ENCODE measurements at places on chromosomes 5 and 9.

GRCh38 chr9:126228781-126229444 lies 97.7 kb upstream of the MVB12B start:
- DNase-seq: peak; percentile 85

- no peak for DNase-seq
These were observed 36.5 kb downstream of the FOXI1 start for GRCh38 chr5:170142196-170142595.

- no peak for DNase-seq
These were observed 22.0 kb downstream of the CCNH start for GRCh38 chr5:87390576-87391199.

GRCh38 chr5:88193896-88194295 lies 74.7 kb downstream of the TMEM161B start:
- peak; percentile 4 for DNase-seq

- DNase-seq: no peak
These were observed 8.8 kb downstream of the FAM13B start for GRCh38 chr5:138024117-138024516.

- DNase-seq: no peak
These were observed 37.5 kb downstream of the NUP214 start for GRCh38 chr9:131162886-131163285.

DNA sequence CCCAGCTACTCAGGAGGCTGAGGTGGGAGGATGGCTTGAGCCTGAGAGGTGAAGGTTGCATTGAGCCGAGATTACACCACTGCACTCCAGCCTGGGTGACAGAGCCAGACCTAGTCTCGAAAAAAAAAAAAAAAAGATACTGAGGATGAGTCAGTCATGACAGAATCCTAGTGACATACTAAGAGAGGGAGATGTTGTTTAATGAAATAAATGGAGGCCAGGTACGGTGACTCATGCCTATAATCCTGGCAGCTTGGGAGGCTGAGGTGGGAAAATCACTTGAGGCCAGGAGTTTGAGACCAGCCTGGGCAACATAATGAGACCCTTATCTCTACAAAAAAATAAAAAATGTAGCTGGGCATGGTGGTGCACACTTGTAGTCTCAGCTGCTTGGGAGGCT lies 107.2 kb downstream of the ZFAND5 start:
- DNase-seq: no peak

DNA sequence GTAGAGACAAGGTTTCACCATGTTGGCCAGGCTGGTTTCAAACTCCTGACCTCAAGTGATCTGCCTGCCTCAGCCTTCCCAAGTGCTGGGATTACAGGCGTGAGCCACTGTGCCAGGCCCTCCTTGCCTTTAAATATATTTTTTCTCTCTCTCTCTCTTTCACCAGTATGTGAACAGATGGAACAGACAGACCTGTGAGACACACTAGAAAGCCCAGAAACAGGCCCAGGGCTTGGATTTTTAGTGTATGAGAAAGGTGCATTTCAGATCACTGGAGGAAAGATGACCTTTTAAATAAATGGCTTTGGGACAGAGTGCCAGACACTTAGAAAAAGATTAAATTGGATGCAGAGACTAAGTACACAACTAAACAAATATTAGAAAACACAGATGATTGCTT lies 3.1 kb downstream of the RASGEF1C start:
- DNase-seq: no peak

DNA sequence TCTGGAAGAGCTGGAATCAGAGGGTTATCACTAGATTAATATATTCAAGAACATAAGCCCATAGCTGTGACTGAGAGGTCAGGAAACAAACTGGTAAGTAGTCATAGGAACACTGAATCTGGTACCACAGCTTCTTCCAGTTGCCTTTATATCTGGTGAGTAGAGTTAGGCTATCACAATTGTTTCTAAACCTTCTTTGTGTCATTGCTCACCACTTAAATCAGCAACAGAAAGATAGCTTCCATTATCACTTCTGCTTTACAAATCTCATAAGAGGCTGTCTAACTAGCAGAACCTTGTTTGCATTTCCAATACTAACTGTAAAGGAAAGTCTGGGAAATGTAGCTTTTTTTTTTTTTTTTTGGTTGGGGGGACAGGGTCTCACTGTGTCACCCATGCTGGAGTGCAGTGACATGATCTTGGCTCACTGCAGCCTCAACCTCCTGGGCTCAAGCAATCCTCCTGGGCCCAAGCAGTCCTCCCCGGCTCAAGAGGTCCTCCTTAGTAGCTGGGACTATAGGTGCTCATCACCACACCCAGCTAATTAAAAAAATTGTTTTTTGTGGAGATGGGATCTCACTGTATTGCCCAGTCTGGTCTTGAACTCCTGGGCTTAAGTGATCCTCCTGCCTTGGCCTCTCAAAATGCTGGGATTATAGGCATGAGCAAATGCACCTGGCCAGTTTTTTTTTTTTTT lies 22.0 kb downstream of the CDC42SE2 start:
- DNase-seq: no peak

- DNase-seq: no peak
These were observed 56.1 kb downstream of the MTREX start for GRCh38 chr5:55363856-55364255.

- peak; percentile 5 for DNase-seq
These were observed 174.3 kb downstream of the SYK start for GRCh38 chr9:90975781-90976538.

GRCh38 chr9:134834217-134834956 lies 46.2 kb upstream of the FCN2 start:
- DNase-seq: no peak

- peak; percentile 53 for DNase-seq
These were observed 2.5 kb upstream of the WHRN start for GRCh38 chr9:114507726-114508125.

GRCh38 chr5:173612948-173613347 lies 3.5 kb downstream of the BOD1 start:
- DNase-seq: no peak

- no peak for DNase-seq
These were observed 264.0 kb downstream of the PIK3R1 start for GRCh38 chr5:68479524-68479923.

GRCh38 chr9:14343261-14344031 lies 29.5 kb upstream of the NFIB start:
- DNase-seq: no peak

GRCh38 chr9:3458806-3459475 lies 66.9 kb downstream of the RFX3 start:
- DNase-seq: no peak

GRCh38 chr9:127550751-127551150 lies 61.3 kb upstream of the STXBP1 start:
- DNase-seq: no peak

- no peak for DNase-seq
These were observed 287.5 kb downstream of the SMARCA2 start for GRCh38 chr9:2302606-2303005.

DNA sequence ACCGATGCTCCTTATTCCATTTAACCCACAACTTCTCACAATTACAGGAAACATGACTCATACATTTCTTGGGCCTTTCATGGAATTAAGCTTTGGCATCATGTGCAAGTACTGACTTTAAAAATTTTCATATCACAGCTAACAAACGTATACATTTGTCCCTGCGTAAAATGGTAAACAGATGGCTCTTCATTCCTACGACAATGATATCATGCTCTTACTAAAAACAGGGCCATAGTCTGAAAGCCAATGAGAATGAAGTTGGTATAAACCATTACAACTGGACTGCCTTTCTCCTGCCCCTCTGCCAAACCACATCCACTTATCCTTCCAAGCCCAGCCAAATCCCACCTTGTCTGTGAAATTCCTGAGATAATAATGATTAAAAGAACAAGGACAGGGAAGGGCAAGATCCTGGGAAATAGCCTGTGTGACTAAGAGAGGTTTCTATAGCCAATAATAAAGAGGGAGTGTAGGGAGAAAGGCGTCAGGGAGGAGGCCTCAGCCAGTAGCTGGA lies 44.9 kb upstream of the ZNF366 start:
- DNase-seq: no peak

DNA sequence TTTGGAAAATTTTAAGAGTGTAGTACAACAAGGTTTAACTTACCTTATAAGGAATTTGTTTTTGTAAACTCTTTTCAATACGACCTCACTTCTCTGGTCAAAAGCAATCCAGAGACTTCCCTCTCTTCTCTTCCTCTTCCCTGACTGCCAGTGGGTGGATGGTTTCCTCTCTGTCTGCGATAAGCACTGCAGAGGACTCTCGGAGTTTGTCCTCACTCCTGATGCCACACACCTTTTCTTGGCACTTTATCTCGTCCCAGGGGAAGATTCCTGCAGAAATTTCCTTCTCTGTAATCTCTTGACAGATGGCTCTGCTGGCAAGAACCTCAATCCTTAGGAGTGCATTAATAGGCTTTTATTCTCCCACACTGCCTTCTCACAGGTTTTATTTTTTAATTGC lies 641.6 kb downstream of the NR2F1-AS1 start:
- no peak for DNase-seq
